ENCODE measurements at places on chromosomes 4 and X.

DNA sequence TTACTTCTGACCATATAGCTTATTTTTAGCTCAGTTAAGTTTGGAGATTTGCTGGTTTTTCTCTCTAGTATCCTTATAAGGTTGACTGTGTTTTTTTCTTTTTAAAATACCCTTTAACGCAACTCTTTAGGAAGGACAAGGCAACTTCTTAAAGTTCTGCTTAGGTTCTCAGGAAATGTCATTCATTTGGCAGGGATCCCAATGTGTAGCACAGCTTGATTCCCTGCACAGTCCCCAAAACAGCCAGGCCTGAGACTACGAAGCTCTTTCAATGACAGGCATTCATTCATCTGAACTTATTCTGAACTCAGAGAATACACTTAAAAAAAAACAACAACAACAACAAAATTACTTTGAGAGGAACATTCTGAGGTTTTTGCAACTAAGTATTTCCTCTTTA, 1765.8 kb downstream of the PCDH7 start:
- DNase-seq, result no peak

GRCh38 chr4:3217266-3217665, 31.7 kb upstream of the MSANTD1 start:
- no peak for DNase-seq

- no peak for DNase-seq
Measured at GRCh38 chrX:93538575-93538974, 134.8 kb downstream of the NAP1L3 start.

DNA sequence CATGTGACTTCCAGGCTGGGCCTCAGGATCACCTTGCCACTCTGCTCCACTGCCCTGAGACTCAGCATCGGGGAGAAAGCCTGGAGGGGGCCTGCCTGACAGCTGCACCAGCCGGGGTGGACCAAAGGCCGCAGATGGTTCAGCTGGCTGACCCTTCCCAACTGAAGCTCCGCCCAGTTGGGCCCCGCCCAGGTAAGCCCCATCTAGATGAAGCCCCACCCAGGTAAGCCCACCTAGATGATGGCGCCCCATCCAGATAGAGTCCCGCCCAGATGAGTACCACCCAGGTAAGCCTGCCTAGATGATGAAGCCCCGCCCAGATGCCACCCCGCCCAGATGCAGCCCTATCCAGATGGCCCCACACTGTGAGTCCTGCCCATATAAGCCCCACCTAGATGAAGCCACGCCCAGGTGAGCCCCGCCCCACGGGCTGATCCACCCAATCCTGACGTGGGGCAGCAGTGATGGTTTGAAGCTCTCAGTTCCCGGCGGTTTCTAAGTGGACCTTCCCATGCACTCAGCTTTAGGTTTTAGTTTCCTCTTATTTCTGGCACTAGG, 10.0 kb downstream of the ZFYVE28 start:
- DNase-seq, result no peak

DNA sequence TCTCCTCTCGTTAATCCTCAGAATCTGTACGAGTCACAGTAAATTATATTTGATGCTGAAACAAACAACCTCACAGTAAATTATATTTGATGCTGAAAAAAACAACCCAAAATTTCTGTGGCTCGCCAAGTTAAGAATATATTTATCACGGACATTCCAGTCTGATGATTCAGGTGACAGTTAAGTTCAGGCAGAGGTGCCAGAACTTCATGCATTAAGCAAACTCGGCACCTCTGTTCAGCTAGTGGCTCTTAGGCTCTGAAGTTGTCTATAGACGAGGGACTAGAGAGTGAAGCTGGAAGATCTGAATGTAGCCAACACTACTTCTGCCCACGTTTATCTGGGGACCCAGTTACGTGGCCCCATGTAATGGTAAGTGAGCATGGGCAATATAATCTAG, 132.2 kb upstream of the AGA start:
- DNase-seq, result no peak

GRCh38 chrX:43373032-43373431, 283.1 kb upstream of the MAOA start:
- DNase-seq, result no peak

DNA sequence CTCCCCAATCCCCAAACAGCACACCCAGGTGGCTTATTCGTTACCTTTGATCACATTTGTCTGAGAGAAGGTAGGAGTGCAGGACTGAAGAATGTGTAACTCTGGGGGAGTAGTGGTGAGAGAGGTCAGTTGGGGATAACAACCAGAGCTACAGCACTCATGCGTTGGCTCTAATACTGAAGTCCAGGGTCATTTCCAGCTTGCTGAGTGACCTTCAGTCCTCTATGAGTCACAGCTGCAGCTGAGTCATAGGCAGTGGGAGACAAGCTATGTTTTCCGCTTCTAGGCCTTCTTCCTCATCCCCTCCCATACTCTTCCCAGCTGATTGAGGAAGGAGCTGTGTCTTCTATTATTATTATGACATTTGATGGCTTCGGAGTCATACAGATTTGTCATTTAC, 31.6 kb upstream of the CT47C1 start:
- no peak for DNase-seq

DNA sequence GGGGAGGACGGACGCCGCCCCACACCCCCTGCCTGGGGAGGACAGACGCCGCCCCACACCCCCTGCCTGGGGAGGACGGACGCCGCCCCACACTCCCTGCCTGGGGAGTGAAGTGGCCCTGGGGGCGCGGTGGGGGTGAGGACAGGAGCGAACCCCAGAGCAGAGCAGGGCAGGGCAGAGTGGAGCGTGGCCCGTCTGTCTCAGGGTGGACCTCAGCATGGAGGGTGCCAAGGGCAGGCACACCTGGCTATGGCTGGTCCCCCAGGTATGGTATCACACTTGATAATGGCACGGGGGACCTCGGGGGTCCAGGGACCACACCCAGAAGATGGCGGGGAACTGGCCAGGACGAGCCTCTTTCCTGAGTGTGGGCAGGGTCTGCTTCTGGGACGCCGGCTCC, 9.6 kb downstream of the LRPAP1 start:
- no peak for DNase-seq

- DNase-seq, result no peak
Measured at GRCh38 chrX:8179656-8180055, 8.6 kb upstream of the VCX2 start.

- no peak for DNase-seq
Measured at GRCh38 chrX:2917767-2918166, 11.4 kb downstream of the ARSD start.

DNA sequence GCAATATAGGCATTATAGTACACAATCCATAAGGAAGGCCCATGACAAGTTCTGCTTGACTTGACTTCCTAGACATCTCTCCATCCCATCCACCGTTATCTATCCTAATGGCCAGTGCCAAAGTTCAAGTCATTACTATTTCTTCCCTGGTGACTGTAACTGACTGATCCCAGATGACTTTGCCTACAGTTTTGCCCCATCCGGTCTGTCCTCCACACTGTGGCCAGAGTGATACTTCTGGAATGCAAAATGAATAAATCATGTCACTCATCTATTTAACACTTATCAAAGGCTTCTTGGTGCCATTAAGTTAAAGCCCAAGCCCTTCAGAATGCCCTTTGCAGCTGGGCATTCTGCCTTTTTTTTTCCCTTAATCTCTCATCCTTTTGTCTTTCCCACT, 130.8 kb downstream of the PPARGC1A start:
- no peak for DNase-seq

- no peak for DNase-seq
Measured at GRCh38 chrX:20374900-20375438, 108.3 kb upstream of the RPS6KA3 start.

DNA sequence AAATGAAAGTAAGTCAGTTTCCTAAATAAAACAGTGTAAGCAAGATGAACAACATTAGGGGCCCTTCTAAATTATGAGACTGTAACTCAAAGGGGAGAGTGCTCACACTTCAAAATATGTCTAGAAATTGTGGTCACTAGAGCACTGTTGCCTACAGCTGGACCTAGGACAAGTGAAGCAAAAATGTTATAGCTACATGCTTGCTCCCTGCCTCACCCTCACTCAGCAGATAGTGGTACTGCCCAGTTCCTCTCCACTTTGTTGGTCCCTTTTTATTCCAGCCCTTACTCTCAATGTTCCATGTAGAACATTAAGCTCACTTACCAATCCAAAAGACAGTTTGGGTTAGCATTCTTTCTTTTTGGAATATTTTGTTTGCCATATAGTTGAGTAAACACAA, 147.3 kb downstream of the GRIA3 start:
- DNase-seq, result no peak

DNA sequence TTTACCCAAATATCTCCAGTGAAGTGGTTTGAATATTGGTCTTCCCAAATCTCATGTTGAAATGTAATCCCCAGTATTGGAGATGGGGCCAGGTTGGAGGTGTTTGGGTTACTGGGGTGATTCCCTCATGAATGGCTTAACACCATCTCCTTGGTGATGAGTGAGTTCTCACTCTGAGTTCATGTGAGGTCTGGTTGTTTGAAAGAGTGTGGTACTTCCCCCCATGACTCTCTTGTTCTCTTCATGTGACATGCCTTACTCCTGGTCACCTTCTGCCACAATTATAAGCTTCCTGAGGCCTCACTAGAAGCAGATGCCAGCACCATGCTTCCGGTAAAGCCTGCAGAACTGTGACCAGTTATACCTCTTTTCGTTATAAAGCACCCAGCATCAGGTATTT, 32.9 kb upstream of the OTUD4 start:
- DNase-seq, result no peak

DNA sequence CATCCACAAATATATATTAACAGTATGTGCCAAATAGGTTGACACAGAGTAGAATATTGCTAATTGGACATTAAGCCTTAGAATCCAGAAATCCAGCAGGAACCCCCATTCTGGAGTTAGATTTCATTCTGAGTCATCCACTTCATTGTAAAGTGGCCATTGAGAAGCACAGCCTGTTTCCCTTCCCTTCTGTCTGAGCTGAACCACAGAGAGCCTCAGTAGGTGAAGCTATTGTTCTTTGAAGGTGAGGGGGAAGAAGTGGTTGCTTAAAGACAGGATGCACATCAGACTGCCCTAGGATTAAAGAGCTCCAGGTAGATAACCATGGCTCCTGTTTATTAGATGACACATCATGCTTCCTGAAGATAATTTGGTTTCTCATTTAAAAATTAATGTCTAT, 30.6 kb upstream of the MCF2 start:
- DNase-seq, result no peak

DNA sequence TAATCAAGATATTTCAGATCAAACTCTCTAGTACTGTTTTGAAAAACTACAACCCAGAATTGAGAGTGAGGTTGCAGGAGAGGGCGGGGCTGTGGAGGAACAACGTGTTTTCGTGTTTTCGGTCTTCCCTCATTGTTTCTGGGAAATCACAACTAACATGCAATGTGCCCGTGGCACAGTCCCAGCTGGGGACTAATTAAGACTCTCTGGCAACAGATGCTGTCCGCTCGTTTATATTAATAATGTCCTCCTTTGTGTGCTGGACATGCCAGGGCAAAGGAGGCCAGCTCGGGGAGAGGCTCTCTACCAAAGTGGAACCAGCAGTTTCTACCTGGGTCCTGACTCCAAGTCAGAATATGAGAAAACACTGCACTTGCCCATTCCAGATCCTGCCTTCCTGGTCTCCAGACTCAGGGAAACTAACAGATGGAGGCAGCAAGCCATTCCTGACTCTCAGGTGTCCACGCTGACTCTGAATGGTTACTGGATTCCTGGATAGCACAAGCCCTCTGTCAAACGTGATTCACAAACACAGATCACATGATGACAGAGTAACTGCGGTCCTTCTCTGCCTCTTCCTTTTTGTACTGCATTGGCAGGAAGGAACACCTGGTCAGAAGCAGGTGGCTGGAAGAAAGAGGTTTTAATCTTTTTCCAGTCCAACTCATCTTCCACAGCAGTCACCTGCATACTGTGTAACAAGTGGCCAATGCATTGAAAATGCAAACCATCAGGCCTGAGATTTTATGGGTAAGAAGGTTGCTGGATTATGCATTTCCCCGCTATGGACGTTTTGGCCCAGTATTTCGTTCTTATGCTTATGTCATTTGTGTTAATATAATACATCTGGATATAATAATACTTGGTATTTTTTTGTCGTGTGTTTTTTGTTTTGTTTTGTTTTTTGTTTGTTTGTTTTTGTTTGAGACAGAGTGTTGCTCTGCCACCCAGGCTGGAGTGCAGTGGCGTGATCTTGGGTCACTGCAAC, 65.0 kb downstream of the COQ2 start:
- no peak for DNase-seq

GRCh38 chrX:112819008-112819640, 21.5 kb downstream of the AMOT start:
- DNase-seq, result no peak

GRCh38 chr4:177119691-177120090, 190.0 kb upstream of the NEIL3 start:
- no peak for DNase-seq

GRCh38 chr4:159768016-159768415, 665.1 kb downstream of the RAPGEF2 start:
- no peak for DNase-seq

GRCh38 chr4:156193106-156193505, 239.4 kb upstream of the CTSO start:
- DNase-seq, result no peak

DNA sequence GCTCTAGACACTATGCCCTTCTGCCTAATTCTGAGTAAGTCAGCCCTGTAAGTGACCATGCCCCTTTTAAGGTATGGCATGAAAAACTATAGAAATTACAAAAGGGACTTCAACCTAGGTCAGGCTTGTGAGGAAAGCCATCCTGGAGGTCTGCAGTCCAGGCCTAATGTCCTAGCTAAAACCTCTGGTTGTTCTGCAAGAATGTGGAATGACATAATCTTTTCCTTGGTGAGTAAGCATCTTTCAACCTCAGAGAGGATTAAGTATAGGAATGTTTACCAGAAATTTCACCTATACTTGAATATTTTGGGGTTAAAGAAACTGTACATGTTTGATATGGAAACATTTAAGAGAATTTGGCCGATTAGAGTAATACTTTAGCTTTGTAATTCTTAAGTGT, 23.8 kb upstream of the HPSE start:
- no peak for DNase-seq

DNA sequence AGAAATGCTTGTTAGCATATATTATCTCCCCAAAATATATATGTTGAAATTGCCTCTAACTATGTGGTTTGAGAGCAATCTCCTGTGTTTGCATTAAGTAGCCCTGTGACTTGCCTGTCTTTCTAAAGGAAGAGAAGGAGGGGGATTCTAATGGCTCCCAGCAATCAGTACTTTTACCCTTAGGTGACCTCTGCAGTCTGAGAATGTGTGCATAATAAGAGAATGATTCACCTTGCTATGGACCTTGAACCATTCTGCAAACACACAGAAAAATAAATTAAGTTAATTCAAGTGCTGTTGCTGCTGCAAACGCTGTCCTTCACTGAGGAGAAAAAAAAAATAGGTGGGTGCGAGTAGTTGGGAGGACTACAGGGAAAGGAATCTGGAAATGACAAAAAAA, 322.2 kb downstream of the IQCM start:
- no peak for DNase-seq

GRCh38 chr4:147839663-147840062, 107.8 kb downstream of the ARHGAP10 start:
- no peak for DNase-seq

DNA sequence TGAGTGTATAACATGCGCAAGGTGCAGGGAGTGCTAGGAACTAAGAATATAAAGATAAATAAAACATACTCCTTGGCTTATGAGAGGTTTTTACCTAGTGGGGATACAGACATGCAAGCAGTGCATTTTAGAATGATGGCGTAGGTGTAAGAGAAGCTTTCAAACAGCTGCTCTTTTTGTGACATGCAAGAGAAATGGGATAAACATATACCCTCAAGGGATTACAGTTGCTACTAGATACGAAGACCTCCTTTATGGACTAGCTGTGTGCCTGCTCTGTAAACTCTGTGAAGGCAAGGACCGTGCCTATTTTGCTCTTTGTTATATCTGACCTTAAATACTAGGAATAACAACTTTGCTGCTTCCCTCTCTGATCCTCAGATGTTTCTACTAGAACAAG, 39.0 kb upstream of the SLITRK4 start:
- no peak for DNase-seq

GRCh38 chr4:82469791-82470345, 39.5 kb downstream of the ENOPH1 start:
- no peak for DNase-seq

Measured in substantia nigra (tissue), 51 donors.